CD8-positive, alpha-beta memory T cell (primary cell): ENCODE measurements at places on chromosomes 6 and 20.

- no peak for DNase-seq
Measured at GRCh38 chr6:161091972-161092701, 100.6 kb downstream of the MAP3K4 start.

DNA sequence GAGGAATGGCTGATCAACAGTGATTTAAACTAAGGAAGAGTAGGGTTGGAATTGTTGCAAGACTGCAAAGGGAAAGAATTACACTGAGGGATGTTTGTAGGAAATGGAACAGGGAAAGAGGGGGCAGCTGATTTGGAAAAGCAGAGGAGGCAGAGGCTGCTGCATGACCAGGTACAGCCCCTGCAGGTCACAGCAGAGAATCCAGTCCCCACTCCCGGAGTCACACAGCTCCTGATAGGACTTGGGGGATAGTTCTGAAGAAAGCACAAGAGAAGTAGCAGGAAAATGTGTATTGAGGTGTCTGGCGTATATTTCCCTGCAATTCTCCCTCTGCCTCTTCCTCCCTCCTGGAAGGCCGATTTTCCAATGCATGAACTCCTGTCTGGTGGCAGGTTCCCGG lies 92.5 kb upstream of the PDE10A start:
- no peak for DNase-seq

- no peak for DNase-seq
Measured at GRCh38 chr6:78565997-78566396, 301.4 kb upstream of the IRAK1BP1 start.

- no peak for DNase-seq
Measured at GRCh38 chr6:167912494-167912893, 85.0 kb upstream of the KIF25 start.
